ENCODE measurements at places on chromosomes 7 and 10.
A peak's percentile ranks its signal among the peaks of the same experiment; 100 is the strongest.

- no peak for DNase-seq
These were observed 101.4 kb upstream of the GLI3 start for GRCh38 chr7:42338231-42338915.

DNA sequence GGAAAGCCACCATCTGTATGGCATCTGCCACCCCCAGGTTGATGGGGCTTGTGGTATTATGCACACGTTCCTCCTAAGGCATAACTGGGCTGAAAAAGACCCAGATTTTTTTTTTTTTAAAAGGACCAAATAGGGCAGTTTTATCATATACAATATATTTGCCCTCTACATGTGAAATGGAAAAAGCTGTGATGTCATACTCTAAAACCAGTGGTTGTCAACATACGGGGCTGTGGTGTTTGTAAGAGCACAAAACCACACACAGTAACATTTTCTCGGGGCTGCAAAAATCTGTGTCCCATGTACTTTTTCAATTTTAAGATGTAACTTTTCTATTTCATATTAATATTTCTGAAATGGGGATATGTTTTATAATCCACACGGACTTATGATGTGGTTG is 34.9 kb downstream of the FAM171A1 start:
- no peak for DNase-seq

GRCh38 chr10:114012650-114013049 is 31.0 kb upstream of the ADRB1 start:
- no peak for DNase-seq

GRCh38 chr10:42149027-42149700 is 489.2 kb downstream of the ZNF33B start:
- no peak for DNase-seq

GRCh38 chr10:105187243-105187642 is 546.2 kb downstream of the SORCS3 start:
- DNase-seq = no peak

- no peak for DNase-seq
These were observed 73.7 kb upstream of the PPIF start for GRCh38 chr10:79273604-79274003.

DNA sequence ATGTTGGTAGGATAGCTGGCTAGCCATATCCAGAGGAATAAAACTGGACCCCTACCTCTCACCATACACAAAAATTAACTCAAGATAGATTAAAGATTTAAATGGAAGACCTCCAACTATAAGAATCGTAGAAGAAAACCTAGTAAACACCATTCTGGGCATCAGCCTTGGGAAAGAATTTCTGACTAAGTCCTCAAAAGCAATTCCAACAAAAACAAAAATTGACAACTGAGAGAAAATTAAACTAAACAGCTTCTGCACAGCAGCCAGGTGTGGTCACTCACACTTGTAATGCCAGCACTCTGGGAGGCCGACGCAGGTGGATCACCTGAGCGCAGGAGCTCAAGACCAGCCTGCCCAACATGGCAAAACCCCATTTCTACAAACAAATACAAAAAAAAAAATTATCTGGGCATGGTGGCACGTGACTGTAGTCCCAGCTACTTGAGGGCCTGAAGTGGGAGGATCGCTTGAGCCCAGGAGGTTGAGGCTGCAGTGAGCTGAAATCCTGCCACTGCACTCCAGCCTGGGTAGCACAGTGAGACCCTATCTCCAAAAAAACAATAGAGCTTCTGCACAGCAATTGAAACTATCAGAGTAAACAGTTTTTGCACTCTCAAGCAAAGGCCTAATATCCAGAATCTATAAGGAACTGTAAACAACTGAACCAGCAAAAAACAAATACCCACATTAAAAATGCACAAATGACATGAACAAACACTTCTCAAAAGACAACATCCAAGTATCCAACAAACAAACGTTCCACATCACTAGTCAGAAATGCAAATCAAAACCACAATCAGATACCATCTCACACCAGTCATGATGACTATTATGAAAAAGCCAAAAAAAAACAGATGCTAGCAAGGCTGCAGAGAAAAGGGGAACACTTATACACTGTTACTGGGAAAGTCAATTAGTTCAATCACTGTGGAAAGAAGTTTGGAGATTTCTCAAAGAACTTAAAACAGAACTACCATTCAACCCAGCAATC is 4.8 kb downstream of the CRPPA start:
- no peak for DNase-seq

- no peak for DNase-seq
These were observed 204.7 kb upstream of the ZNF32 start for GRCh38 chr10:43853369-43853768.

- peak; percentile 75 for DNase-seq
These were observed at the start of gene GNAI1 for GRCh38 chr7:80134536-80135308. Gene GNAI1 (plus strand): TSS chr7:80134831. CDS start chr7:80135161, 330 bp downstream.

GRCh38 chr7:25559581-25560367 is 331.5 kb upstream of the NPVF start:
- DNase-seq = no peak

- no peak for DNase-seq
These were observed 36.7 kb downstream of the SPAM1 start for GRCh38 chr7:123961771-123962170.

DNA sequence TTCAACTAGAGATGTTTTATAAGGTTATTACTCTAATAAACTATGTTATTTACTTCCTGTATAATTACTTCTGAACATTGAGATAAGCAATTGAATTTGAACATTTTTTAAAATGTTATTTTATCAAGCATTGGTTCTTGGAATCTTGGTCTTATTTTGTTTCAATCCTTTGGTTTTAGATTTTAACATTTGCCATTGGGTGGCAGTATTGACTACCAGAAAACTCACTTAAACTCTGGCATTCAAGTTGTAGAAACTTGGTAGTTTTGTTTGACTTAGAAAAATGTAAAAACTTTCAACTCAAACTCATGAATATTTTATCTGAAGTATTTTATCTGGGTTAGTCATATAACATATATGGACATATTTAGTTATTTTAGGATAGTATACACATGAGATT is 48.1 kb downstream of the ATRNL1 start:
- DNase-seq = no peak

DNA sequence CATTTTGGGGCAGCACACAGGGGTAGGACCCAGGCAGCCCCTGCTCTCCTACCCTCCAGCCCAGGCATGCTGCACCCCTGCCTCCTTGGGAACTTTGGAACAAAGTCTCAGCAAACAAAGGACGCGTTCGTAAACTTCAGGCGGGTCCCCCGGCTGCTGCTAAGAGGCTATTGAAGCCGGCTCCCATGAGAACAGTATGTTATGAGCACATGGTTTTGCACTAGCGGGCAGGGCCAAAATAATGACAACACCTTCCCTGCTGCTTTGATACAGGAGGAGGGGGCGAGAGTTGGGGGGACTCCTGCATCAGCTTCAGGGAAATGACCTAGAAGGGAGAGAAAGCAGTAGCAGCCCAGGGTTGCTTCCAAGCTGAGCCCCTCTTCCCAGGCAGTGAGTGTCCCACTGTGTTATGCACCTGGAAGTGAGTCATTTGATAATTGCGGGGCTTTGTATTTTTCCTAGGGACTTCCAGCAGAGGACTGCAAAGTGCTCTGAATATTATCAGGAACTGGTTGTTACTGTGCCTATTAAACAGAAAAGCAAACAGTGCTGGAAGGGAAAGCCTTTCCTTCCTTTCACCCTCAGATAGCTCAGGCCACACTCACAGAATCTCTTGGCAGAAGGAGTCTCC is 6.9 kb downstream of the ITPRIP start:
- DNase-seq = no peak

DNA sequence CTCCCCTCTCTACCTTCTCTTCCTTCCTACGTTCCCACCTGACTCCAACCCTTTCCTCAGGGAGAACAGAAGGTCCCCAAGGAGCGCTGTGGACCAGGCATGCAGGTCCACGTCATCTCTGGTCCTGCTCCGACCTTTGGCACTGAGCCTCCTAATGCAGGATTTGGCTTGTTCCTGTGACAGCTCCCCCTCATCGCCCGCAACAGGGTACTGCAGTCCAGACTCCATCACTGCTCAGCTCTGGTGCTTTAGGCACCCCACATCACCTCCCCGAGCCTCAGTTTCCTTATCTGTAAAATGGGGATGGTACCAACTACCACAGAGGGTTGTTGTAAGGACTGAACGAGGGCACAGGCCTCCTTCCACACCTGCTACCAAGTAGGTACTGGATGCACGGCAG is 54.6 kb downstream of the FHIP2A start:
- peak; percentile 13 for DNase-seq

GRCh38 chr10:5616836-5617235 is 49.6 kb downstream of the ASB13 start:
- DNase-seq = no peak

- DNase-seq = peak; percentile 86
These were observed 56.4 kb downstream of the STEAP1B start for GRCh38 chr7:22443370-22444180.

DNA sequence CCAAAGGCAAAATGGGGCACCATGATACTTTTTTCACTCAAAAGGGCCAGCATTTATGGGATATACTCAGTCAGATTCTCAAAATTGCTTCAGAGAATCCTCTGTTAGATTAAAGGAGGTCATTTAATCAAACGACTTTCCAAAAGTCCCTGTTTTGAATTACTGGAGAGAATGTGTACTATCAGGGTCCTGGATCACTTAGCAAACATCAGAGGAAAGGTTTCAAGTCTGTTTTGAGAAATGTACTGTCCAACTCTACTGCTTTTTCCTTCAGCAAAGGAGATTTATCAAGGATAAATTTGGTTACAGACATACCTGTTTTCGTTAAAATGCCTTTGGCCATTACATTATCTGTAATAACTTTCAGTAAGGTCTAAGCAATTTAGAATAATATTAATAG is 340.9 kb downstream of the GFRA1 start:
- no peak for DNase-seq

DNA sequence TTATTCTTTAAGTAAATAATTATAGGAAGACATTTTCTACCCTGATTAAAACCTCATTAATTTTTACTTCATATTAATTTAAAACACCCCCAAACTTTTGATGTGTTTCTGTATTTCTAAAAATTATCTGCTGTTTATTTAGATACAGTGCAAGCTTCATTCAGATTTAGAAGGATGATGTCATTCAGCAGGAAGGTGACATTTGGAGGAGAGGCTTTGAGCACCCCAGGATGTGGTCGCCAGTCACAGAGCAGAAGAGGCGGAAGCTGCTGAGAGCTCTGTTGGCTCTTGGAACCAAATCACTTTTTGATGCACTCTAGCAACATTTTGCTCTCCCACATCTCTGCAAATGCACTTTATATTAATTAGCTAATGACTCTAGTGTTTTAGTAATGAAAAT is 233.9 kb upstream of the CACNA2D1 start:
- DNase-seq = no peak

GRCh38 chr10:116015583-116016333 is 257.2 kb downstream of the GFRA1 start:
- no peak for DNase-seq

GRCh38 chr10:15487376-15487775 is 116.3 kb upstream of the FAM171A1 start:
- DNase-seq = no peak

- DNase-seq = peak; percentile 20
These were observed 53.9 kb downstream of the CUBN start for GRCh38 chr10:17075533-17076359.

DNA sequence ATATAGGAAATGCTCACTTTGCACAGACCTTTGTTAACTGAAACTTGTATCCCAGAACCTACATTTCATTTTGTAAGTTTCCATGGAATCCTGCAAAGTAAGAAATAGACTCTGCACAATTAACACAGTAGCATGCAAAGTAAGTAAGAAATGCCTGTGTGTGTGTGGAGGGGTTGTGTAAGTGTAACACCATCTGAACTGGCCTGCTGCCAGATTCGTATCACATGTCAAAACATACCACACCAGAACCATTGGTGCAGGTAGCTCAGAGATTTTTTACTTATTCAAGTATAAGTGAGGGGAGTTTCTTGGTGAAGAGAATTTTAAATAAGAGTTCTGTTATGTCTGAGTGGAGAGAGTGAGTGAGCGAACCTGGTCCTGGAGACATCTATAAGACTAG is 17.9 kb upstream of the DDX21 start:
- peak; percentile 19 for DNase-seq

DNA sequence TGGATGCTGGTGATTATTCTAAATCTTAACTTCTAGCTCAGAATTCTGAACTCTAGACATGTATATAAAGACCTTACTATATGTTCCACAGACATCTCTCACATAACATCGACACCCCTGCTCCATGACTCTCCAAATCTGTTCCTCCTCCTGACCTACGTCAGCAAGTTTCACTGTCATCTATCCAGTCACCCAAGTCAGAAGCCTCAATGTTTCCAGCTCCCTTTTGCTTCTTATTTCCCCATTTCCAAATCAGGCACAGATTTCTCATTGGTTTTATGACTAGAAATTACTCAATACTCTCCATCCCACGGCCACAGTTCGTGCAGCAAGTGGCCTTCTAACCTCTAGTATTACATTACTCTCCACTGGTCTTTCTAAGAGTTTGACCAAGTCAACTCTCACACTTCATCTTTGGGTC is 28.5 kb downstream of the EPC1 start:
- no peak for DNase-seq

DNA sequence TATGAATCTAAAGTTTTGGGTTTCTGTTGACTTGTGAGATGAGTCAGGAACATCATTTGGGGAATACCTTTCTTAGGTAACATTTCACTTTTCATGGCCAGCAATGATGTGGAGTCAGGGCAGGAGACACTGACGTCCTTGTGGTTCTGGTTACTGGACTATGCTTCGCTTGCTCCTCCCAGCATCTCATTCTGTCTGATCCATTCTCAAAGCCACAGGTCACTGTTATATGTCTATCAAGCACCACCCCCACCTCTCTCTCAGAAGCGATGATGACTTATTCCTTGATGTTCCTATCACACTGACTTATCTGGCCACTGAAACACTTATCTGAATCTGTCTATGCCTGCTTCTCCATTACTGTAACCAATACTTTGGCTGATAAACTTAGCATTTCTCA is 51.6 kb downstream of the TES start:
- DNase-seq = no peak

DNA sequence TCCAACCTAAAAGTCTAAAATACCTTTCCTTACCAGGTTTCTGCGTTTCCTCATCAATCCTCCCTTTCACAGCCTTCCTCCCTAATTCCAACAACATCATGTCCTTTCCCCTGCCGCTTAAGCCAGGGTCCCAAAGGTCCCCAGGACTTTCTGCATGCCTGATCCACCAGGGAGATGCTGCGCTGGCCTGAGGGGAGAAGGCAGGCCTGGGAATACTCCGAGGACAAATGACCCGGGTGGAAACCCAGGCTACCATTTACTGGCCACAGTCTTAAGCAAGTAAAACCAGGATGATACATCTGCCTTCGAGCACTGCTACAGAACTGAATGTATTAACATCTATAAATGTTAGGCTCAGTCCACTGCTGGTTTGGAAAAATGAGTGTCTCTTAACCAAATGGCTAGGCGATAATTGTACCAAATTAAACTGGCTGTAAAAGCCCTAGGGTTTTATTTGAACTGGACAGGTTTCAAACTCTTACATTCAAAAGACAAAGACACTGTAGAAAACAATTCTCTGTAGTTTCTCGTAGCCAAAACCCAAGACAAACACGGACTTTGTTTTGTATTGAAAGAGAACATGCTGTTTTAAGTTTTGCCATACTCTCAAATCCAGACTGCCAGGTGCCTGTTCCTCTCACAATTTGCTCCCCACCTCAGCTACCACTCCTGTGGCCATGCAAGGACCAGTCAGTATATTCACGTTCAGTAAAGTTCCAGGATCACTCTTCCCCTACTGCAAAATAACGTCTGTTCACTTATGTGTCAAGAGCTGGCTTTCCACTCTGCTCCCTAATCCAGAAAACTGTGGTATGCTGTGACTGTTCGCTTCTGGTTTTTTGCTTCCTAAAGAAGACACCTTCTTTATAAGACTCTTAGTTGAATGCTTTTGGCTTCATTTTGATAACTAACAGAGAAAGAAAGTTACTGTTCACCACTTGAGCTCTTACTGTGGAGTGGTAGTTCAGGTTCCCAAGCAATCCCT is 145.7 kb downstream of the RNF216 start:
- no peak for DNase-seq
